ENCODE measurements at places on chromosomes 11 and 22.

- no peak for DNase-seq
Observed at GRCh38 chr11:83158357-83158786, 1.4 kb downstream of the PCF11 start.

DNA sequence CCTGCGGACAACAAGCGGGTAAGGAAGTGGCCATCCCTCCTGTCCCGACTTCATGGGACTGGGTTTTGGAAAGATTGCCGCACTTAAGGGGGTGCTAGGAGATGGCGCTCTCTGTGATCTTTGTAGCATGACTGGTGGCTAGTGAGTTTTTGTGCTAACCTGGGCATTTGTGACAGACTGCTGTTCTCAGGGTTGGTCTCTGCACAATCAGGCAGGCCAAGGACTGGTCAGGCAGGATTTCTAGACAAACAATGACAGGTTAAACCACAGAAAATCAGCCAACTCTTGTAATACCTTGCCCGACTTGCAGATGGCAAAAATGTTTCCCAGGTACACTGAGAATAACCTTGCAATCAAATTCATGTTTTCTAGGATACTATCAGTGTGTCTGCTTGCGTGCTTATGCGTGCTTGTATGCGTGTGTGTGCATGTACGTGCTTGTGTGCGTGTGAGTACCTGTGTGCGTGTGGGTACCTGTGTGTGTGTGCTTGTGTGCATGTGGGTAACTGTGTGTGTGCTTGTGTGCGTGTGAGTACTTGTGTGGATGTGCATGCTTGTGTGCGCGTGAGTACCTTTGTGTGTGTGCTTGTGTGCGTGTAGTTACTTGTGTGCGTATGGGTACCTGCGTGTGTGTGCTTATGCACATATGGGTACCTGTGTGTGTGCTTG lies 25.6 kb upstream of the SORL1-AS1 start:
- DNase-seq = no peak

- DNase-seq = no peak
Observed at GRCh38 chr11:64316672-64317324, 561 bp downstream of the TRMT112 start.

GRCh38 chr11:80980227-80980626 lies 1539.4 kb upstream of the TENM4 start:
- DNase-seq = no peak

- DNase-seq = no peak
Observed at GRCh38 chr11:65559951-65560537, 1.9 kb upstream of the LTBP3 start.

DNA sequence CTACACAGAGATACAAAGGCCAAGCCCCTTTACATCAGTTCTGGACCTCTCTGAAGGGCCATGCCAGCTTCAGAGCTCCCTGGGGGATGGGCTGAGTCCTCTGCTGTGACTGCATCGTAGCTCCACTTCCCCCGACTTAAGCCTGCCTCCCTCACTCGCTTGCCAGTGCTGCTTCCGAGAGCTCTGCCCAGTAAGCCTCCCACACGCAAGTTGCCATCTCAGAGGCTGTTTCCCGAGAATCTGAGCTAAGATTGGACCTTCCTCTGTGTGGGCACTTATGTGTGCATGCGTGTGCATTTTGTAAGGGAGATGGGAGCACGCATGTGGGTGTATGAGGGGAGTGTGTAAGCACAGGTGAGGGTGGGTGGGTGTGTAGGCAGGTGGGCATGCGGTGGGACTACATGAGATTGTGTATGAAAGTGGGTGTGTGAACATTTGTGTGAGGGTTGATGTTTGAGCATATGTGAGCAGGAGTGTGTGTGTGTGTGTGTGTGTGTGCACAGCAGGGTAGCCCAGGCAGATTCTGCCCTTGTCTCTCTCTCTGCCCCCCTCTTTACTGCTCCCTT lies 163.0 kb upstream of the SYT13 start:
- no peak for DNase-seq

DNA sequence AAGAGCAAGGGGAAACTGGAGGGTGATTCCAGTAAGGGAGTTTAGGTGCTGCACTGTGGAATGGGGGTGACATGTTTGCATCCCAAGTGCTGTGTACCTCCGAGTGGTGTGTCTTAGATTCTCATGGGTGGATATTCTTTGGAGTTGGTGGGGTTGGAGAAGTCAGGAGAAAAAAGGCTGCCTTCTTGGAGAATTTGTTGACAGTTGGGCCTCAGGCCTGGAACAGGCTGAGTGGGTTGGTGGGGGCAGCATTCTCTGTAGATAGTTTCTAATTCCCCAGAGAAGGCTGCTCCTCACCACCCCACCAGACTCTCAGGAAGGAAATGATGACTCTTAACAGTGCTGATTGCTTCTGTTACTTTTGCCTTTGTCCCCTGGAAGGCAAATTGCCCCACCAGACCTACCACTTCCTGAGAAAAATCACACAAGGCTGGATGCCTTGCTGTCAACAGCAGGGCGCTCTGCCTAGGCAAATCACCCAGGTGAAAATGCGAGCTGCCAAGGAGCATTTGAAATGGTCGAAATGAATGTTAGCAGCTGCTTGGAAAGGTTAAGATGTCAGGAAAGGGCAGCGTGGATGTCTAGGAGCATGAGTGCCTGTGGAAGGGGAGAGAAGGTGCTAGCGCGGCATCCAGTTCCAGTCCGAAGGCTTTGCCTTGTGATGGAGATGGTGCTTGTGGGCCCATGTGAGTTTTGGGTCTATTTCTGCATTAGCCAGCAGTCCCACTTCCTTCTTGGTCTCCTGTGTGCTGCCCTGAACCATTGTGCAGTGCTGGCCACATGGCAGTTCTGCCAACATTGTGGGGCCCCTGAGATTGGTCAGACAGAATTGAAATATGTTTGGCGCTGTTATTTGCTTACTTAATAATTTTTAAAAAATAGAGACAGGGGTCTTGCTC lies 29.7 kb upstream of the SORL1-AS1 start:
- peak; percentile 27 for DNase-seq
